Naive thymus-derived CD4-positive, alpha-beta T cell (primary cell): ENCODE measurements at places on chromosomes 7 and 10. TPM values are rescaled to one million over a fixed set of nuclear protein-coding genes. Genes with fewer than 3 reads are reported as not detected.

- no peak overlapping the region for H3K27ac ChIP-seq
- H3K36me3 ChIP-seq, result no peaks in the 10 kb centered on the region
- DNase-seq, result no peak
- H3K27me3 ChIP-seq, result no peaks in the 10 kb centered on the region
- H3K4me1 ChIP-seq, result no peaks in the 10 kb centered on the region
These were observed 286.8 kb downstream of the SKIDA1 start for GRCh38 chr10:21238717-21239116.

DNA sequence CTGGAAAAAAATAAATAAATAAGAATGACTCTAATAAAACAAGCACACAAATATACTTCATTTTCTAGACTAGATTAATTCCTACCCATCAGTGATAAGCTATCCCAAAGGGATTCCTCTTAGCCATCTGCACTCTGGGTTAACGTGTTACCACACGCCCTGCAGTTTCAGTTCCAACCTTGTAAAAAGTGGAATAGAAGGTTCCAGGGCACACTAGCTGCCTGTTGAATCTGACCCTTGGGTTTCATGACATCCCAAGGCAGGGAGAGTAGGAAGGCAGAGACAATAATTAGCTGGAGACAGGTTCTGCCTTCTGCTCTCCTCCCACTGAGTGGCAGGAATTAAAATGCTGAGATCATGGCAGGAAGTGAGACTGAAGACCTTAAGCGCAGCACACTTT is 33.5 kb downstream of the SLC37A3 start:
- H3K27ac ChIP-seq, result no peak overlapping the region
- H3K27me3 ChIP-seq, result no peaks in the 10 kb centered on the region
- no peaks in the 10 kb centered on the region for H3K4me1 ChIP-seq

TBX20 gene
- total RNA-seq, result not detected

DNA sequence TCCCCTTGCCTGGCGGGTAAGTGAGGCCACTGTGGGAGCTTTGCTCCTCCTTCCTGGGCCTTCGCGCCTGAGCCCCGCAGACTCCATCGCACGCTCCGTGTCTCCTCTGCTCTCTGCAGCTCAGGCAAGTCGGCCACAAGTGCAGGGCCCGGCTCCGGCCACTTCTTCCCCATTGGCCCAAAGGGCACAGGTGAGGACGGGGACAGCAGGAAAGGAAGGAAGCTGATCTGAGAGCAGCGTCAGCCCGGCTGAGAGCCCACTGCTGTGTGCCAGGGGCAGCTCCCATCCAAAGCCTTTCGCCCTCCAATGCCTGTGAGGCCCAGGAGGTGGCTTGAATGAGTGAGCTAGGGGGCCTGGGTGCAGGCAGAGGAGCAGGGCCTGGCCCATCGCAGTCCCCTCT is 33.7 kb upstream of the RHEB start:
- H3K27me3 ChIP-seq, result no peaks in the 10 kb centered on the region
- H3K4me1 ChIP-seq, result no peaks in the 10 kb centered on the region
- no peak overlapping the region for H3K4me3 ChIP-seq

GRCh38 chr10:20202337-20202736 is 386.1 kb downstream of the PLXDC2 start:
- no peaks in the 10 kb centered on the region for H3K4me1 ChIP-seq
- H3K4me3 ChIP-seq, result no peak overlapping the region
- no peaks in the 10 kb centered on the region for H3K27me3 ChIP-seq

GRCh38 chr10:5951167-5951711 is 26.1 kb downstream of the IL15RA start:
- no peak overlapping the region for H3K4me3 ChIP-seq
- no peaks in the 10 kb centered on the region for H3K36me3 ChIP-seq
- H3K27me3 ChIP-seq, result no peaks in the 10 kb centered on the region
- H3K27ac ChIP-seq, result no peak overlapping the region

- no peak overlapping the region for H3K4me3 ChIP-seq
- H3K27ac ChIP-seq, result no peak overlapping the region
- peak; percentile 49 for DNase-seq
- no peaks in the 10 kb centered on the region for H3K27me3 ChIP-seq
- no peaks in the 10 kb centered on the region for H3K36me3 ChIP-seq
These were observed 103.3 kb downstream of the GRB10 start for GRCh38 chr7:50679218-50680007.
